Activated naive CD4-positive, alpha-beta T cell (primary cell): ENCODE measurements at places on chromosomes 5 and 9.

DNA sequence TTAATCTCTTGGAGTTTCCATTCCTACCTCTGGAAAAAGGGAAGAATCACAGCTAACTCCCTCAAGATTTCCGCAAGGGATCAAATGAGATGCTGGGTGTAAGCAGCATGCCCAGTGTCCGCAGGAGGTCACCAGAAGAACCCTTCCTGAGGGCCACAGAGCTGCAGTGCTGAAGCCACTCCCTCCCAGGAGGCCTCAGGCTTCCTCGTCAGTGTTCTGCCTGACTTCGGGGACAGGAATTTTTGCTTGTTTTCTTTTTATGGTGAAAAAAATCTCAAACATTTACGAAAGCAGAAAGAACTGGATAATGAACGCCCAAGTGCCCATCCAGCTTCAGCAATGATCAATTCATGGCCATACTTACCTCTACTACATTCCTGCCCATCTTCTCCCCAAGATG, 183.0 kb downstream of the CDK5RAP2 start:
- DNase-seq, result no peak

GRCh38 chr9:136674786-136675349, 12.2 kb downstream of the EGFL7 start:
- no peak for DNase-seq

- DNase-seq, result no peak
These were observed 235.9 kb upstream of the TRPM3 start for GRCh38 chr9:71357346-71357745.

- no peak for DNase-seq
These were observed 34.8 kb downstream of the HMGXB3 start for GRCh38 chr5:150035139-150035895.

GRCh38 chr5:95953021-95953702, 8.5 kb downstream of the ELL2 start:
- no peak for DNase-seq
